ENCODE measurements at places on chromosomes 16 and 17. TPM values are rescaled to one million over a fixed set of nuclear protein-coding genes. Genes with fewer than 3 reads are reported as not detected.

The LPO gene
- total RNA-seq = not detected

The MT1M gene
- 2.7 TPM for total RNA-seq

The SMTNL2 gene
- total RNA-seq = 0.96 TPM

The CD300LG gene
- not detected for total RNA-seq

The NPIPA8 gene
- total RNA-seq = not detected

The CA10 gene
- total RNA-seq = 4.1 TPM

The MYH2 gene
- not detected for total RNA-seq

The GCGR gene
- 0.64 TPM for total RNA-seq

The LRRC37A3 gene
- 4.2 TPM for total RNA-seq

The JUP gene
- 474 TPM for total RNA-seq

The CA4 gene
- 15.7 TPM for total RNA-seq

The TMIGD1 gene
- 0.80 TPM for total RNA-seq

The TNP2 gene
- total RNA-seq = not detected

The KRT16 gene
- total RNA-seq = 0.79 TPM

The CMTM4 gene
- 163 TPM for total RNA-seq

The CA7 gene
- total RNA-seq = 188 TPM

The RNF227 gene
- total RNA-seq = 3.4 TPM

The CARD14 gene
- not detected for total RNA-seq

The LUC7L gene
- 175 TPM for total RNA-seq

The TM4SF5 gene
- 42.6 TPM for total RNA-seq

The CCL3 gene
- not detected for total RNA-seq

The IL34 gene
- total RNA-seq = 1.1 TPM

The AGRP gene
- total RNA-seq = not detected

The HOXB6 gene
- total RNA-seq = 48.0 TPM

The TBC1D3L gene
- 15.7 TPM for total RNA-seq

The KCNH4 gene
- total RNA-seq = not detected

The ABCC6 gene
- 59.9 TPM for total RNA-seq

The DNASE1L2 gene
- 3.0 TPM for total RNA-seq

The TBC1D3I gene
- not detected for total RNA-seq

The C16orf96 gene
- not detected for total RNA-seq

Data from transverse colon (tissue), 4 donors.